Kidney glomerular epithelial cell (primary cell): ENCODE measurements at places on chromosomes 1 and 21.

DNA sequence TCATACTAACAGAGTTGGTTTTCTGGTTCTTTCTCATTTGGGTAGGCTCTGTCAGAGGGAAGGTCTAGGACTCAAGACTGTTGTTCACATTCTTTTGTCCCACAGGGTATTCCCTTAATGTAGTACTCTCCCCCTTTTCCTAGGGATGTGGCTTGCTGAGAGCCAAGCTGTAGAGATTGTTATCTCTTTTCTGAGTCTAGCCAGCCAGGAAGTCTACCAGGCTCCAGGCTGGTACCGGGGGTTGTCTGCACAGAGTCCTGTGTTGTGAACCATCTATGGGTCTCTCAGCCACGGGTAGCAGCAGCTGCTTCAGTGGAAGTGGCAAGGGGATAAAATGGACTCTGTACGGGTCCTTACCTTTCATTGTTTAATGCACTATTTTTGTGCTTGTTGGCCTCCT, 226.4 kb downstream of the LBR start:
- DNase-seq = no peak

DNA sequence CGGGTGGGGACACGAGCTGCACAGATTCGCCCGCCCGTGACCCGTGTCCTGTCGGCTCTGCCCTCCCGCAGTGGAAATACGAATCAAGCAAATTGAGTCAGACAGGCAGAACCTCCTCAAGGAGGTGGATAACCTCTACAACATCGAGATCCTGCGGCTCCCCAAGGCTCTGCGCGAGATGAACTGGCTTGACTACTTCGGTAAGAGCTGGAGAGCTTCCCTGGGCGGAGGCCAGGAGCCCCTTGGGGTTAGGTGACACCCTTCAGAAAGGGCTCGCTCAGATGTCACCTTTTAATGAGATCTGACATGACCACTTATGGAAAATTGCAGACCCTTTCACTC, 489 bp downstream of the CDCA8 start:
- DNase-seq = no peak

DNA sequence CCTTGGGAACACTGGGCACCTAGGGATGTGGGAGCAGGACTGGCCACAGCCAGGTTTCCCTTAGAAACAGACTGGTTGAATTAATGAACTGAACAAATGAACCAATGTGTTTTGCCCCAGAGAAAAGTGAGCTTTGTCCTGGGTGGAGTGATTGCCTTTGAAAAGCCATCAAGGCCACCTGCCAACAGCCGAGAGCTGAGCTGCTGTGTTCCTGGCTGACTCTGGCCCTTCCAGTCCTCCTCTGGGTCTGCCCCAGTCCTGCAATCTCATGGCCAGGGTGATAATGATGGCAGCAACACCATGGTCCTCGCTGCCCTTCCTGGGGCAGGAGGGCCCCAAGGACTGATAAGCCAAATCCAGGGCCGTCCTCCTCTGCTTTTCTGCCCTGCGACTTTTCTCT, 18.2 kb upstream of the GJA9 start:
- DNase-seq = no peak

DNA sequence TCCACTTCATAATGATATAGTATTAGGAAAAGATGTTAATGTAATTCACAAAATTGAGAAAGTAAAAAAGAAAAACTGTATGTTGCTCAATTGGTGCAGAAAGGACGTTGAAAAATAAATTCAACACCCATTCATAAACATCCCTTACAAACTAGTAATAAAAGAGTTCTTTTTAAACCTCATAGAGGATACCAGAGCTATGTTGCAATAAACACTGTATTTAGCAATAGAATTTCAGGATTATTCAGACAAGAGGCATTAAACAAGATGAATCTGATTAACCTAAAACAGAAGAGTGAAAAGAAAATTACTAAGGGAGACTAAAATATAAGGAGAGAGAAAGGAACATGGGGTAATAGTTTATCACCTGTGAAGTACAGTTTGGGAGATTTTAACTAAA, 154.8 kb downstream of the NTPCR start:
- no peak for DNase-seq

DNA sequence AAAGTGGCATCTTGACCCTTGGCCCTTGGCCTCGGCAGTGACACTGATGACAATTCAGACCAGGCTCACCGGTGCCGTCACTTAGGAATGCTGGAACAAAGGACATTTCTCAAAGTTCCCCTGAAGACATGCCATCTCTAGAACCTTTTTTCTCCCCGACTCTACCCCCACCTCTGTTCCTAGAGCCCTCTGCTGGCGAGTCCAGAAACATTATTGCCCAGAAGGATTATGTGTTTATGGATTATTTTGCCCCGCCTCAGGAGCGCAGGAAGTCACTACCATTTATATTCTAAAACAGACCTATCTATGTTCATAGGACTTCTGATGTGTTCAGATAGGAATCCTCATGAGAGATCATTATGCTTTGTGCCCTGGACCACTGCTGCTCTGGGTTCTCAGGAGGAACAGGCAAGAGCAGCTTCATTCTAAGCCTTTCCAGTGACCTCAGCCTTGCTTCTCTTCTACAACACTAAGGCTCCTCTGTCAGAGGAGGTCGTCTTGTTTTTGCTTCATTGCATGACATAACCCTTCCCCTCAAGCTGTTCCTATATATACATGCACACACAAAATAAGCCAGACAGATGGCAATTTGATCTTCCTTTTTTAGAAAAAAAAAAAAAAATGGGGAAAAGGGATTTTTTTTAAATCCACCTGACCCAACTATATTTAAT, 12.4 kb upstream of the SHISA4 start:
- DNase-seq = no peak

DNA sequence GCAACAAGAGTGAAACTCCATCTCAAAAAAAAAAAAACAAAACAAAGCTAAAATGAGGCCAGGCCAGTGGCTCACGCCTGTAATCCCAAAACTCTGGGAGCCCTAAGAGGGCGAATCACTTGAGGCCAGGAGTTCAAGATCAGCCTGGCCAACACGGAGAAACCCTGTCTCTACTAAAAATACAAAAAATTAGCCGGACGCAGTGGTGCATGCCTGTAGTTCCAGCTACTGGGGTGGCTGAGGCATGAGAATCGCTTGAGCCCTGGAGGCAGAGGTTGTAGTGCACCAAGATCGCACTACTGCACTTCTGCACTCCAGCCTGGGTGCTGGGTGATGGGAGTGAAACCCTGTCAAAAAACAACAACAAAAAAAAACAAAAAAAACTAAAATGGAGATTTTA, 191.2 kb upstream of the SGIP1 start:
- no peak for DNase-seq

GRCh38 chr1:92791487-92792066, 6.7 kb upstream of the EVI5 start:
- DNase-seq = no peak

GRCh38 chr21:36263797-36264196, 56.2 kb upstream of the MORC3 start:
- DNase-seq = no peak

DNA sequence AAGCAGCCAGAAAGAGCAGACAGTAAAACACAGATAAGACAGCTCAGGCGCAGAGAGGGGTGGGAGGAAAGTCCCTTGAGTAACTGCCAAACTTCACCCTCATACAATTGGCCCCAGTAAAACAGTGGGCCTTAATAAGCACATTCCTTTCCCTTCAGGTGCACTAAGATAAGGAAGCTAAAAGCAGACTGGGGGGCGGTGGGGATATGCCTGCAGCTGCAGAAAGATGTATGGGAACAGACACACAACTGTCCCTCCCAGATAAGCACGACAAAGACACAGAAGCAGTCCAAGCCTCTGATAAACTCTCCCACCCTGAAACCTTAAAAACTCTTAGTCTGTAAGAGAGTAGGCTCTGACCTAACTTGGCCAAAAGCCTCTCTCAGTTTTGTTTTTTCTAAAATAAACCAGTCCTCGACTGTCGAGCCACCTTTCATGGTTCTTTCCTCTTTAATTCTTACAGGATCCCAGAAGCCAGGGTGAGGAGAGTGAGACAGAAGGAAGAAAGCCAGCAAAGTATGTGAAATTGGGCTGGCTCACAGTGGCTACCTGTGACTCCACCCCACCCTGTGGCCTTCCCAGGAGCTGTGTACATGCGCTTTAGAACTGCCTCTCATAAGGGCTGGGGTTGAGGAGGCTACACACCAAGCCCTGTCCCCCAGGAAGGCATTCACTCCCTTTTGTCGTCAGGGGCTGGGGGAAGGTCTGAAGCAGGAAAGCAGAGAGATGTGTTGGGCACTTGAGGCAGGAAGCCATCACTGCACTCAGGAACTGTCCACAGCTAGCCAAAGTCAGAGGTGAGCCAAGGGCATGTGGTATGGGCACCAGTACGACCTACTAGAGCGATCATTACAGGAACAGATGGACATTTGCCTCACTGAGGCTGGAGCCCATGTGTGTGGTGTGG, 4.6 kb downstream of the PGLYRP4 start:
- no peak for DNase-seq

GRCh38 chr1:233735847-233736246, 121.9 kb downstream of the KCNK1 start:
- DNase-seq = no peak

DNA sequence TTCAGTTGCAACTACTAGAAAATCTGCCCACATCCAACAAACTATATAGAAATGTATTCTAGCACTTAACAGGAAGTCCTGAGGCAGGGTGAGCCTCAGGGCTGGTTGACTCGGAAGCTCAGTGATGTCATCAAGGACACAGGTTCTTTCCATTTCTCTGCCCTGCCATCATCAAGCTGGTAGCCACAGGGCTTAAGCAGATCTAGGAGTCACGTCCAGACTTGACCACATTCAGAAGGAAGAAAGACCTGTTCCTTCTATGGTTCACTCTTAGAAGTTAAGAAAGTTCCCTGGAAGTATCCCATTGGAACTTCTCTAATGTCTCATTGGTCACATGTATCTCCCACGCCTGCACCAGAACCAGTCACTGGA, 438.1 kb downstream of the PRDM2 start:
- DNase-seq = peak; percentile 24

- DNase-seq = peak; percentile 15
Measured at GRCh38 chr1:168939110-168939946, 167.2 kb upstream of the ATP1B1 start.

DNA sequence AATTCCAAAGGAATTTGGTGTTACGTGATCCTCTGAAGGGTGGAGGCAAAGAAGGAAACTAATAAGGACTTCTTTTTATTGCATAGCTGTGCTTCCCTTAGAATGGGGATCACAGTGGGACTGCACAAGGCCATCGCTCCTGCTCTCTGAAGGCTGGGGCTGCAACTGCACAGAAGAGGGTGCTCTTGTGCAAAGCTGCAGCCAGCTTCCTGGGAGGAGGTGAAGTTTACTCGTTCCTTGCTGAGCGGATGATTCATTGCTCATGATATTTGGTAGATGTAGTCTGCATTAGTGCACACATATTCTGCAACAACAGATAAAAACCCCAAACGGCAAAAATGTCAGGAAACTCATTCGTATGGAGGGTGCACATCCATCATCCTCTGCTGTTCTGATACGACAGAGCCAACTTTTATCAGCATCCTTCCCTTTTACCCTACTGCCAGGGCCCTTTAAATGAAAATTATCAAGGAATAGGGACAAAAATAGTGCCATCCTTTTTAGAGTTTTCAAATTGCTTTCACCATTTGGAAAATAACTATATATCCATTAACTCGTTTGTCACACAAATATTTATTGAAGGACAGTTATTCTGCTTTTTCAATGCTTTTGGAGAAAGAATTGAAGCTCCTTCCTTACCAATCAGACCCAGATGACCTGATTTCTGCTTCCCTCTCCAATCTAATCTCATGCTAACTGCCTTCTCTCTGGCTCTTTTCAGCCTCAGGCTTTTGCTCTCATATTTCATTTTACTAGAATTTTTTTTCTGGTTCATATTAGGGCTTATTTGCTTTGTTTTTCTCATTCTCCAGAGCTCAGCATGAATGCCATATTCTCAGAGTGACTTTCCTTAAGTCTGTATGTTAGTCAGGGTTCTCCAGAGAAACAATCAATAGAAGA, 263.6 kb downstream of the DUSP10 start:
- DNase-seq = peak; percentile 80

- DNase-seq = no peak
Measured at GRCh38 chr21:28579986-28580550, 412.6 kb downstream of the LTN1 start.

GRCh38 chr1:6745073-6745472, 40.2 kb upstream of the CAMTA1 start:
- no peak for DNase-seq

- DNase-seq = no peak
Measured at GRCh38 chr1:180176965-180177364, 22.3 kb downstream of the QSOX1 start.

- no peak for DNase-seq
Measured at GRCh38 chr1:81453971-81454370, 346.8 kb upstream of the ADGRL2 start.

DNA sequence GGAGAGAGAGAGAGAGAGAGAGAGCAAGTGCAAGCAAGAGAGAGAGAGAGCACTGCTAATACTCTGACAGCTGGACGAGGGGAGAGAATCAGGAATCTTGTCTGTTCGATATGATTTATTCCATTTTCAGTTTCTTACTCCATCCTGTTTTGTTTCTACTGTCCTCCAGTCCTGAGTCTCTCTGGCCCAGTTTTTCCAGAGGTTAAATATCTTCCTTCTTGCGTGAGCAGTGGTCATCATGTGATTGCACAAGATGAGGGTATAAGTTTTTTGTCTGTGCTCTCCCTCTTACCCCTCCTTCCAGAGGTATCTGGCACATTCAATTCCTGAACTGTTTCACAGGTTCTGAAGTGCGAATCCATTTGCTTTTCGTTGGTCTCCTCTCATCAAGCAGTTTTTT, 16.8 kb downstream of the UBE2U start:
- DNase-seq = no peak

DNA sequence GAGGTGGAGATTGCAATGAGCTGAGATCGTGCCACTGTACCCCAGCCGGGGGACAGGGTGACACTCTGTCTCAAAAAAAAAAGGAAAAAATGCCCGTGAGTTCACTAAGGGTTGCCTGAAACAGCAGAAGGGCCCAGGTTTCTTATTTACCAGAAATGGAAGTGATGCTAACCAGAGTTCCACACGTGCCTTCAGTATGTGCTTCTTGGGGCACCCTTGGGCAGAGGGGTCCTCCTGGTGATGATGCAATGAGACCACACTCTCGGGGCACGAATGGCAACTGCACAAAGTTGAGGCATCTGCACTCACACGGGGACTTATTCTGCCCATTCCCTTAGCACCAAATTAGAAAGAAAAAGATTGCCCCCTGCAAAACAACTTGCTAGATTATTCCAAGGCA, 29.2 kb downstream of the OLIG1 start:
- DNase-seq = no peak

DNA sequence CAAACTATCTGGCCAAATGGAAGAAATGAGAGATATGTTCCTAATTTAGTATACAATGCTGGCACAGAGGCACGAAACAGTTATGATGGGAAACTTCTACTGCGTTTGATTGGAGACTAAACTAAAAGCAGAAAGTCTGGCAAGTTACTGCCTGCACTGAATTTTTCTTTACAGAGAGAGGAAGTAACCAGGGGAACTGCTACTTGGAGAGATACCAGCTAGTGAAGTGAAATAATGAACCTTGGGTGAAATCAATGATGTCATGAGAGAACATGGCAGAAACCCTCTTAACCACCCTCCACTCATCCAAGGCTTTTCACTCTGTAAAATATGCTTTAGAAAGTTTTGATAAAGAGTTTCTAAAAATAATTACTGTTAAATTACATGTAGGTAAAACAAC, 29.3 kb downstream of the NIBAN1 start:
- DNase-seq = no peak
